ENCODE measurements at places on chromosomes 4 and X.

GRCh38 chr4:11732155-11732554 lies 303.5 kb upstream of the HS3ST1 start:
- DNase-seq, result no peak

DNA sequence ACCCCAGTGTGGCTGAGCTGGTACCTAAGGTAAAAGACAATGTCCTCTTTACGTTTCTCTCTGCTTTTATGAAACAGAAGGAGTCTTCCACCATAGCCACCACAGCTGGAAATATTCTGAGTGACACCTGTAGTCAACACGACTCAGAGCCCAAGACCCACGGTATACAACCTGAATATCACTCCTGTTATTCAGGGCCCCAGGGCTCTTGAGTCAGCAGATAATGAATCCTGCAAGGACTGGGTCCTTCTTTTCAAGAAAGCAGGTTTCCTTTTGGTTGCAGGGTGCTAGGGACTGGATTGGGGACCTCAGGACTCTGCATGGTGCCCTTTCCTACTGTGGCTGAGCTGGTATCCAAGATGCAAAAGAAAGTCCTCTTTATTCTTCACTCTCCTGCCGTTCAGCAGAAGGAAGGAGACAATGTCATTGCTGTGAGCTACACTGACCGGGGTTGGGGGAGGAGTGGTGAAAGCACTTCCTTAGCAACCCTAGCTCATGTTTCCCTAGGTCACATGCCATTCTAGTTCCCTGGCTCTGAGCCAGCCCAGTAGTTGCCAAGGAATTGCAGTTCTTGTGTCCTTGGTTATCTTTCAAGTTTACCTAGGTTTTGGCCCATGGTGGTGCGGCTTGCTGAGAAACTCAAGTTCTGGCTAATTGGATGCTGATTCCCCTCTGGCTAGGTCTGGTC lies 23.7 kb upstream of the UNC5C start:
- peak; percentile 34 for DNase-seq

- DNase-seq, result no peak
Measured at GRCh38 chr4:122602277-122603142, 18.4 kb downstream of the IL21 start.

DNA sequence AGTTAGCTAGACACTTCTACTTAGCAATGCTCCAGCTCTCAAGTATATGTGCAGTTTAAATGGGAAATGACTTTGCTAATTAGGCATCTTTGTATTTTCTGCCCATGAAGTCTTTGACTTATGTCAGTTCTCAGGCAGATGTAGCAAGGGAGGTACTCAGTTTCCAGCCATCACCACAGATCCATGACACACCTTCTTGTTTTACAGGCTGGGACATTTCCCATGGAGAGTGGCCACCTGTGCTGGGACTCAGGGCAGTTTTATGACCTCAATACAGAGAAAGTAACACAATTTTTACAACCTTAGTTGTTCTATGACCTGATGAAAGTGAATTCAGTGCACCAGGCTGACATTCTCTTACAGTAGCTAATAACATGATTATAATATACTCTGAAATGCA lies 280.7 kb upstream of the GK2 start:
- DNase-seq, result no peak

GRCh38 chr4:51866835-51867234 lies 23.9 kb downstream of the DCUN1D4 start:
- no peak for DNase-seq

- DNase-seq, result no peak
Measured at GRCh38 chr4:67550451-67550850, 5.1 kb upstream of the CENPC start.

DNA sequence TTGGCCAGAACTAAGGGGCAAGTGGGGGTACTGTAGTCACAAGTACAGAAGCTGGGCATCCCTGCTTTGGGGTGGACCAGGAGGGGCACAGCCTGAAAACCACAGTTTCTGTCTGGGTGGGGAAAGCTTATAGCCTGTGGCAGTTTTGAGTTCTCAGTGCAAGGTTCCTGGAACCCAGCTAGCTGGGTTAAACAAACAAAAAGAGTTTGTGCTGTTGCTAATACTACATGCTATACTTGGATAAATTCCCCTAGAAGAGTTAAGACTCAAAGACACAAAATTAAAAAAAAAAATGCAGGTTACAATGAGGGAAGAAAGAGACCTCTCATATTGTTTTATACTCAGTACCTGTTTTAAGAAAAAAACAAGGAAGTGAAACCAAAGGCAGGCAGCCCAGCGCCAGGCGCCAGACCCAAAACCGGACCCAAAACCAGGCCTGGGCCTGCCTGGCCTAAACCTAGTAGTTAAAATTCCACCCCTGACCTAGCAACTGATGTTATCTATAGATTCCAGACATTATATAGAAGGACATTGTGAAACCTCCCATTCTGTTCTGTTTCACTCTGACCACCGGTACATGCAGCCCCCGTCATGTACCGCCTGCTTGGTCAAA lies 50.8 kb downstream of the SLC2A9 start:
- no peak for DNase-seq

DNA sequence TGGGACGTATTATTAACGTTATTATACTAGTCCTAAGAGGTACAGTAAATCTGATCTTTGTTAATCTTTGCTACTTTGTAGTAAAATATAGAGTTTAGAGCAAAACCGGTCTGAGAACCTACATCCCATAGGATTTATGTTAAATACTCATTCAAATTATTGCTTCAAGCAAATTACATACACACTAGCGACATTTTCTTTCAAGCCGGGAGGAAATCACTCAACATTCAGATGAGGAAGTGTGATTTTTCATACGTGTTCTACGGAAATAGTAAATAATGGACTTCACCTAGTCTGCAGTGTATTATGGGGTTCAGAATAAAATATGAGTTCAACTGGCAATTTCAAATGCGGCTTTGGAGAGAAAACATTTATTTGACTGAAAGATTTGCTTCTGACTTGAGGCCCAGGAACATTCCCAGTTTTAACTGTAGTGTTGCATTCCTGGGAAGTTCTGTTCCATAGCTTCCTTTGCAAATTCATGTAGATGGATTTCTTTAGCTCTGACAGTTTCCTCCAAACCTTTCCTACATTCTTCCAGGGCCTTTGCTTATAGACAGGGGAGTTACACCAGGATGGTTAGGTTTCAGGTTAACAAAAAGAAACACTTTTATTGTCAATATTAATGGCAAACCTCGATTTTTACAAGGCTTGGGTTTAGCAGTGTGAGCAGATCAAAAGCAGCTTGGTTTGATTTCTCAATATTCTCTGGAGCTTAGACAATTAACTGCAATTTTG lies 5.3 kb upstream of the HAND2 start:
- DNase-seq, result no peak

- DNase-seq, result no peak
Measured at GRCh38 chr4:181416966-181417365, 826.2 kb upstream of the TENM3 start.

DNA sequence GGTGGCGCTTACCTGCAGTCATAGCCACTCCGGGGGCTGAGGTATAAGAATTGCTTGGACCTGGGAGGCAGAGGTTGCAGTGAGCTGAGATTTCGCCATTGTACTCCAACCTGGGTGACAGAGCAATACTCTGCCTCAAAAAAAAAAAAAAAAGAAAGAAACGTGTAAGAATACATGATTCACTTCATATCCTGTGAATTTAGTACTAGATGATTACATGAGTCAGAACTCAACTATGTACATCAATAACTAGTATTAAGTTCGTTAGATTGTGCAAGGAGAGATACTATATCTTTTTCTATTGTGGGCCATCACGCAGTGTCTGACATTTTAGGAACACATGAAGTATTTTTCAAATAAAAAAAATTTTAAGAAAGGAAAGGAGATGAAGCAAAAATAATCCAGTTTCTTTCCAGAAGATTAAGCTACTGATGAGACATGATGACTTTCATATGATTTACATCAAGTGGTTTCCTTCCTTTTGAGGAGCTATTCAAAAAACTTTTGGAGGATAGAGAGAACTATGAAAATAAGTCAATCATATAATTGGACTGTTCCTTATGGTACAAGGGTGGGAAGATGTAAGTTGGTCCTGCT lies 64.7 kb upstream of the EXOC1L start:
- no peak for DNase-seq

DNA sequence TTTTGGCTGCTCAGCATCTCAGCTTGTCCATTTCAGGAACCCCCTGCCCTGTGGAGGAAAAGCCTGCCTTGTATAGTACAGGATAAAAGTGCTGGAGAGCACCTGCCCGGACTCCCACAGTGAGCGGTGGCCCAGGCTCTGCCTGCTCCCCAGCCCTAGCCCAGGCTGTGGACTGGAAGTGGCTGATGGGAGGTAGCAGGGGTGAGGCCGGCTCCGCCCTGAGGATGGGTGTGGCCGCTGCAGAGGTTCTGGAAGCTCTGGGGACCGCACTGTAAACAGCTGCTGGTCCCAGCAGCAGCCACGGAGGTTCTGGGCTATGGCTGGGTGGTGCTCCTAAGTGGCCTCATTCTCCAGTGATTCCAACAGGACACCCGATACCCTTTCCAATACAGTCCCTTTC lies 56.6 kb upstream of the HELT start:
- DNase-seq, result peak; percentile 15

GRCh38 chr4:24249972-24250371 lies 334.4 kb downstream of the DHX15 start:
- no peak for DNase-seq

GRCh38 chrX:75156531-75156945 lies 455 bp upstream of the ABCB7 start:
- no peak for DNase-seq

GRCh38 chr4:3070709-3071500 lies 3.4 kb downstream of the HTT-AS start:
- no peak for DNase-seq

DNA sequence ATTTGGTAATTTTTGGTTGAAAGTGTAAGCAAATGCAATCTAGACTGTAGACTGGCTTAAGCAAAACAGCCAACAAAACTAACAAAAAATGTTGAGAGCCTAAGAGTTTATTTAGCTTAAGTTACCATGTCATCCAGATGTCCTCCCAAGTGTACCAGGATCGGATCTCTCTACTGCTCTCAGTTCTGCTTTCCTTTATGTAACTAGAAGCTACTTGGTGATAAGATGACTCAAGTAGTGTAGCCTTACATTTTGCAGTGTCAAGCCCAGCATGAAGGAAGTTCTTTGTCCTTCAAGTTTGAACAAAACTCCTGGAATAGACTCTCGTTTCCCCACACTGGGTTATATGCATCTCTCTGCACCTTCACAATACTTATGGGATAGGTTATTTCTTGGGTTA lies 1500.0 kb downstream of the STIM2 start:
- DNase-seq, result no peak

DNA sequence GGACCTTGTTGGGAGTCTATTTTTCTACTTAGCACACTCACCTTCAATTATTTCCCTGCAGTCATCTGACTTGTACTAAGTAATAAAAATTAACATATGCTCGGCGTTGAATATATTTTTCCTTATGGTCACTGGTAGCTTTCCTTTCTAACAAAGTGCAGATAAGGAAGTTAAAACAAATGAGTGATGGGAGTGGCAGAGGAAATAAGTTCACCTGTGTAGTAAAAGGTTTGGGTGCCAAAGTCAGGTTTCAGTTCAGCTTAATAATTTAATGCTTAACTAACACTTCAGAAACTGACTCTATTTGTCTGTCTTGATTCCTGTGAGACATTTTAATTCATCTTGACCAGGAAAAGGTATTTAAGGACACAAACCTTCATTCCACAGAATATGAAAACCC lies 184.4 kb downstream of the PCDH7 start:
- no peak for DNase-seq

GRCh38 chr4:176498617-176499256 lies 179.0 kb downstream of the SPCS3 start:
- DNase-seq, result no peak

- DNase-seq, result no peak
Measured at GRCh38 chrX:107978707-107979307, 3.4 kb downstream of the TEX13B start.

- DNase-seq, result no peak
Measured at GRCh38 chr4:77155631-77156452, 1.2 kb upstream of the CCNG2 start.

DNA sequence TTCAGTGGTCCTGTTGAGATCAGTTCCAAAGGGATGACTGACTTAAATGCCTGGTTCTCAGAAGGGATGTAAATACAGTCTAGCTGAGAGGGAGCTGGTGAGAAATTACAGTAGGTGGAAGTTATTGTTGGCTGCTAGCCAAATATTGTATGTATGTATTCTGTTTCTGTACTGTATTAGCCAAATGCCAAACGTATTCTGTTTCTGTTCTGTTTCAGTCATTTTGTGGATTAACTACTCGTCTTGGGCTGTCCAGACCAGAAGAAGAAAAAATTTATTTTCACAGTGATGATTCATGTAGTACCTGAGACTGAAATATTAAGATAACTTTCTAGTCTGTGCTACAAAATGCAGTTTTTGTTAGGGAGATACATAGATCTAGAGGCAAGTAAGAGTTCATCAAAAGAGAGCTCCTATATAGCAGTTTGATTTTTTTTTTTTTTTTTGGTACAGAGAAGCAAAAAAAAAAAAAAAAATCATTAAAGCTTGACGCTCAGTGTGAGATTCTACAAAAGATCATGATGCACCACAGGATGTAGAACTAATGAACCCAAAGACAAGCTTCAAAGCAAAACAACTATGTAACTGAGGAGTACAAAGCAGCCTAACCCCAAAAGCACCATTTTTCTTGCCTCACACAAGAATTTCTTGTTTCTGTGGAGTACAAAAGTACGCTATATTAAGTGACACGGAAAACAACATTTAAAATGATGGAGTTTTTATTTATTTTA lies 54.8 kb downstream of the CASP6 start:
- no peak for DNase-seq

GRCh38 chr4:88177983-88178625 lies 19.7 kb upstream of the ABCG2 start:
- no peak for DNase-seq

- DNase-seq, result no peak
Measured at GRCh38 chr4:12084690-12085089, 656.0 kb upstream of the HS3ST1 start.

DNA sequence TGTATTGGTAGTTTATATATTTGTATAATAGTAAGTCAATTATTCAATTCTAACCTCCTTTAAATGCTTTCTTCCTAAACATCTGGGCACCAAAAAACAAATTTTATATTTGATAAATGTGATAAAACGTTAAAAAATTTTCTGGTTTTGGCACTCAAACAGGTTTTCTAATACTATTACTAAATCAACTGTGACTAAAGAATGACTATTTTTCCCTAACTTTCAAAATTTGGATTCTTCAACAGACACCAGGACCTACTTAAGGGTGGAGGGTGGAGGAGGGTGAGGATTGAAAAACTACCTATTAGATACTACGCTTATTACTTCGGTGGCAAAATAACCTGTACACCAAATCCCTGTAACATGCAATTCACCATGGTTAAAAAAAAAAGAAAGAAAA lies 555.5 kb downstream of the IL15 start:
- DNase-seq, result no peak

DNA sequence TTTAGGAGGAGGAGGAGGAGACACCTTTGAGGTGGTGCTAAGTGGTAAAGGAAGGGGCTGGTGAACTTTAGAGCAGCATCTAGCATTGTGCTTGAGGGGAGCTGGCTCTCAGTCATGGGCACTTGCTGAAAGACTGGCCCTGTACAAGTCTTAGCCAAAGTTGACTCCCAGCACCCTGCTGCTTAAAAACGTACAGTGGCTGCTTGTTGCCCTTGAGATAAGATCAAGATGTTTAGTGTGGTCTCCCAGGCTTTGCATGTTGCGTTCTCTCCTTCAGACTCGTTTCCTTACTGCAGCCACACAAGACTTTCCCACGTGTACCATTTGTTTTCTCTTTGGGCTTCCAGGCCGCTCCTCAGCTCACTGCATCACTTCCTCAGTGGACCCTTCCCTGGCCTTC lies 1.8 kb downstream of the MED28 start:
- no peak for DNase-seq
